ENCODE measurements at places on chromosomes 3 and 15.

- no peak for DNase-seq
Measured at GRCh38 chr3:67361770-67362169, 292.6 kb downstream of the SUCLG2 start.

GRCh38 chr15:39881790-39882189, 38.3 kb downstream of the GPR176 start:
- DNase-seq: no peak

- DNase-seq: no peak
Measured at GRCh38 chr3:17885986-17886385, 143.6 kb upstream of the TBC1D5 start.

GRCh38 chr15:74857082-74857655, 14.2 kb upstream of the ULK3 start:
- no peak for DNase-seq

- DNase-seq: no peak
Measured at GRCh38 chr3:159770998-159771397, 217.6 kb upstream of the IL12A start.

GRCh38 chr15:75237316-75237982, 20.7 kb upstream of the GOLGA6C start:
- no peak for DNase-seq

- no peak for DNase-seq
Measured at GRCh38 chr15:89303986-89304385, 30.6 kb downstream of the POLG start.

DNA sequence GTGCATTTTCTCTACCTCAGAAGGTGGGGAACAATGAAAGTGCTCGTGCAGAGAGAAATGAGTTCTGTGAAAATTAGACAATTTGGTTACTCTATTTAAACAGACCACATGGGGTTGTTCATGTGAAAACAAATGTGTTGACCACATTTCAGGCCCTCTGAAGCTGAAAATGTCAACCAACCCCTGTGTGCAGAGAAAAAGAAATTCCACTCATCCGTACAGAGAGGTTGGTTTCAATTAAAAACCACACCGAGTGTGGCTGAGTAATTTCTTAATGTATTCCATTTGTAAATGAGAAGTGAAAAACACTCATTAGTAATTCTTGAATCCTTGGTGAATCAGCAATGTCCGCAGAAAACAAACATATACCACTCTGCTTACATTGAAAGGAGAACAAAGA, 46.9 kb upstream of the SLC7A14 start:
- DNase-seq: no peak

- DNase-seq: no peak
Measured at GRCh38 chr3:72492240-72492639, 356.0 kb downstream of the SHQ1 start.

GRCh38 chr3:4492208-4493013, 737 bp upstream of the ITPR1 start:
- DNase-seq: no peak

- DNase-seq: no peak
Measured at GRCh38 chr3:196117809-196118208, 35.9 kb upstream of the TFRC start.

GRCh38 chr3:68891280-68891943, 40.9 kb downstream of the TAFA4 start:
- DNase-seq: no peak

- DNase-seq: no peak
Measured at GRCh38 chr3:30679045-30679444, 72.6 kb downstream of the TGFBR2 start.

GRCh38 chr15:63605816-63606215, 8.6 kb downstream of the FBXL22 start:
- DNase-seq: no peak

DNA sequence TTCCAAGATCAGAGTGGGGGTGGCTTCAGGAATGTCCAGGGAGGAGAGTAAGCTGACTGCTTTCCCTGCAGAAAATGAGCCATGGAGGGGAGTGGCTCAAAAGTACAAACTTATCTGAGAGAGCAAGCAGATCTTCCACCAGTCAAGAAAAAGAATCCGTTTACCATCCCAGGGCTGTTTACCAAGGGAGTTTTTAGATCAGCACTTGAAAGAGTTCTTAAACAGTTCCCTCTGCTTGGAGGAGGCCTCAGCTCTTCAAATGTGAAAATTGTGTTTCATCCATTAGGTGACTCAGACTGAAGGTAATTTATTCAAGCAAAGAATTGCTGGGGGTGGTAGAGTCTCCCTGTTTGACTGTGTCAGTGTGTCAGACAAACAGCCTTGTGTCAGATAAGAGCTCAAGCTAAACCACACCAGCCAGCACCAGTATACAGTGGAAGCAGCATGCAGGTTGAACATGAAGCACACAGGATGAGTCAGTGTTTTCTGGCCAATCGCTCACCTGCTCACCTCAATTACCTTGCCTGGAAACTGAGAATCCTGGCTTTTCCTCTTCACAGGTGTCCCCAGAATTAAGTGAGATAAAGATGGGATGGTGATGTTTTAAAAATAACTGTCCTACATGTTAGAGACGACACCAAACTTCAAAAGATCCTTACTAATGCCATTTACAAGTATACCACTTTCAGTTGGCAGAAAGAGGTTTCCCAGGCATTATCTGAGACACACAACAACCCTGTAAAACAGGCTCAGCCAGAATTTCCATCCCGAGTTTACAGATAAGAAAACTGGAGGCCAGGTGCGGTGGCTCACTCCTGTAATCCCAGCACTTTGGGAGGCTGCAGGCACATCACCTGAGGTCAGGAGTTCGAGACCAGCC, 21.7 kb downstream of the SH3BP5 start:
- DNase-seq: no peak

DNA sequence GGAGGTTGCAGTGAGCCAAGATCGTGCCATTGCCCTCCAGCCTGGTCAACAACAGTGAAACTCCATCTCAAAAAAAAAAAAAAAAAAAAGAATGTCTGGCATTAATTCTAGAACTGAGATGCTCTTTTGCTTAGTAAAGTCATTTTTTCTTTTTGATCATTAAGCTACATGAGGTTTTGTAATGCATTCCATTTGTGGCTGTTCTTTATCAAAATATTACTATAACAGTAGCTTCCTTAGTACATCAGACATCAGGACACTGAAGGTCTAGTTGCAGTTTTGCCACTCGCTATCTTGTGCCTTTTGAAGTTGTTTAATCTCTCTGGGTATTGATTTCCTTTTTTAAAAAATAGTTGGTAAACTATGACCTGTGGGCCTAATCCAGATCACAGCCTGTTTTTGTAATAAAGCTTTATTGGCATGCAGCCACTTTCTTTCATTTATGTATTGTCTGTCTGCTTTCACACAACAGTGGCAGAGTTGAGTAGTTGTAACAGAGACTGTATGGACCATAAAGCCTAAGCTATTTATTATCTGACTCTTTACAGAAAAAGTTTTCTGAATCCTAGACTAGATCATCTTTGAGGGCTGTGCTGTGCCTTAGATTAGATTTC, 76.6 kb downstream of the SLC25A26 start:
- no peak for DNase-seq

GRCh38 chr15:52214553-52214952, 23.4 kb upstream of the GNB5 start:
- no peak for DNase-seq

DNA sequence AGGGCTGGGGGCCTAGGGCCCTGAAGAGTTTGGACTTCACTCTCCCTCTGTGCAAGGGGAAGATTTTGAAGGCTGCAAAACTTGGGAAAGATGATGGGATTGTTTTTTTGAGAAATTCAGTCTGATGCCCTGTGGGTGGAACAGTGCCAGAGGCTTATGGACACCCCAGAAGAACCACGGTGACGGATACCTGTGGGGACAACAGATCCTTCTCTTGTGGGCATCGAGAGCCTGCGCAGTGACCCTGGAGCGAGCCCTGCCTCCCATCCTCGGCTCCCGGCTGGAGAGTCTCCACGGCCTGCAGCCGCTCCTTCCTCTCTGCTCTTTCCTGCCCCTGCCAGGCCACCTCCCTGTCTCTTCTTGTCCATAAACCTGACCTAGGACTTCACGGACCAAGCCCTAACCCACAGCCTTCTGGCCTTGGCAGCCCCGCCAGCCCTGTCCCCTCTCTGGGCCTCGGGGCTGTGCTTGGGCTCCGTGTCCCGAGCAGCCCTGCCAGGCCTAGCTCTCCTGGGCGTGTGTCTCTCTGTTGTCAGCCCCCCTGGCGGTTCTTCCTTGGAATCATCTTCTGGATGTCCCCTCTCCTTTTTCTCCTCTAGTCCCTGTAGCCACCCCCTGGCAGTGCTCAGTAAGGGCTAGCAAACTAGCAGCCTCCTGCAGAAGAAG, 98.4 kb downstream of the VGLL4 start:
- no peak for DNase-seq

DNA sequence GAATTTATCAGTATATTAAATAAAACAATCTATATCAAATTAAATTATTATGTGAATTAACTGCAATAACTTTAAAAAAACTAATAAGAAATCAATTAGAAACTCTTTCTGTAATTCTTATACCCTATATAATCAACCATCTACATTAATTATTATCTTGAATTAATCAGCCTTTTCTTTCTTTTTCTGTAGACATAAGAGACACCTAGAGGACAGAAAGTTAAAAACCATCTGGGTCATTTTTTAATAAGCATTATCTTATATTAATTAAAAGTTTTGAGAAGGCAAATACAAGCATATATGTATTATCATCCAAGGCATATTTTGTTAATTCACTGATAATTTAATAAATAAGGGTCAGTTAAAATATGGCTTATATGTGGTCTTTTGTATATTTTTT, 24.2 kb upstream of the SLC25A26 start:
- DNase-seq: no peak

GRCh38 chr15:85412956-85413854, 32.8 kb downstream of the AKAP13 start:
- no peak for DNase-seq

DNA sequence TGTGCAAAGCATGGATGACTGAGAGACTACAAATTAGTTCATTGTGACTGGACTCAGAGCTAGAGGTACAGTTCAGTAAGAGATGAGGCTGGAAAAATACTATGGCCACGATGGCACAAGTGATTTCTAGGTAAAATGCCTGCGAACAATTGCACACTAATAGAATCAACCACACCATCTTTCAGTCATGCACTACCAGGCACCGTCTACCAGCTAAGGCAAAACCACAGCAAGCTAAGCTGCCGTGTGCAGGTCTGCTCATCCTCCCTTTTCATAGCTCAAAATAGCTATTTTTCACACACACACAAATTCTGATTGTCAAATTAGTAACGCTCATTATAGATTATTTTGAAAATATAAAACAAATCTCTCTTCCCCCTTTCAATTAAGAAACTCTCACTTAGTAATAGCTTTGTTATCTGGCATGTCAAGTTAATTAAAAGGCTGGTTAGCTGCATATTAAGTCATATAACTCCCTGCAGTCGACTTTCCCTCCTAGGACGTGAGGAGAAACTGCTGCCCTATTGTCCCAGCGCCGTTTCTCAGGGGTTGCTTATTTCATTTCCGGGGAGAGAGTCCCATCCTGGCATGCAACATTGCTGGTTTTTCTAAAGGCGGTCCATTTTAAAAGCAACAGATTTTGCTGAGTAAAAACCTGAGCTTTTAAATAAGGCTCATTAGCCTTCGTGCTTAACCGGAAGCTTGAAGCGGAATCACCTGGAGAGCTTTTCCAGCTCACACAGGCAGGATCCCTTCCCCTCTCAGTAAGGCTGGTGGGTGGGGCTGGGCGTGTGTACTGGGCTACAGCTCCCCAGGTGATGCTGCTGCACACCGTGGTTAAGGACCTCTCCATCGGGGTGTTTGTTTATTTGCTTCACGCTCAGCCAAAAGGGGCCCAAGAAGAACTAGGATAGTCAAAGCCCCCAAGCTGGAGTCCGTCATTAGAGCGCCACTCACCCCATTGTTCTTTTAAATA, 16.9 kb upstream of the MEX3B start:
- no peak for DNase-seq

DNA sequence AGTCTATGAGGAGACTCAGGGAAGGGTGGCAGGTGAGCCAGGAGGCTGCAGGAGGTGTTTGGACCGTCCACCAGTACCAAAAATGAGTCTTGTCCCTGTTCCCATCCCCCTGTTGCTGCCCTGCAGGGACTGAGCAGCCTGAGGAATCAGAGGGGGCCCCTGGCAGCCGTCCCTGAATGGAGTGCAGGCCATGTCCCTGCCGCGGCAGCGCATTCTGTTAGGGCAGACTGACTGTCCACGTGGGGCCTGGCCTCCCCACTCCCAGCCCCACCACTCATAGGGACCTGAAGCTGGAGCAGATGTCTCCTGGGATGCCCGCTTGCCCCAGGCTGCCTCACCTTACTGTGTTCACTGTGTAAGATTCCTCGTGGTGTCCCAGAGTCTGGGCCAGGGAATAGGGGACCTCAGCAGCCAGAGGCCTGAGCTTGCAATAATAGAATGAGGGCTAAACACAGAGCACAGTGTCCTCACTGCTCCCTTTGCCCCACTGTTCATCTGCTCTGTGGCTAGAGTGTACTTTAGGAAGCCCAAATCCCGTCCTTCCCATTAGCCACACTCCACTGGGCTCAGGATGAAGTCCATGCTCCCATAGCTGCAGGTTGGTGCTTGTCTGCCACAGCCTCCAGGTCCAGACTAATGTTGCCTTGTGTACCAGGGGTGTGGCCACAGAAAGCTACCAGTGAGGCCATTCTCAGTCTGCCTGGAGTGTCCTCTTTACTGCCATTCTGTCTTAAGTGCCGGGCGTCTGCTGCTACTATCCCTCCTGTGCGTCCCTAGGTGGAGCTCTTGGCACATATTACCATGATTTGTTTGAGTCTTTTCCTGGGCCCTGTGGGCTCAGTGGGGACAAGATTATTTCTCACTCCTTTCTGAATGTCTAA, 63.2 kb downstream of the HCN4 start:
- no peak for DNase-seq

DNA sequence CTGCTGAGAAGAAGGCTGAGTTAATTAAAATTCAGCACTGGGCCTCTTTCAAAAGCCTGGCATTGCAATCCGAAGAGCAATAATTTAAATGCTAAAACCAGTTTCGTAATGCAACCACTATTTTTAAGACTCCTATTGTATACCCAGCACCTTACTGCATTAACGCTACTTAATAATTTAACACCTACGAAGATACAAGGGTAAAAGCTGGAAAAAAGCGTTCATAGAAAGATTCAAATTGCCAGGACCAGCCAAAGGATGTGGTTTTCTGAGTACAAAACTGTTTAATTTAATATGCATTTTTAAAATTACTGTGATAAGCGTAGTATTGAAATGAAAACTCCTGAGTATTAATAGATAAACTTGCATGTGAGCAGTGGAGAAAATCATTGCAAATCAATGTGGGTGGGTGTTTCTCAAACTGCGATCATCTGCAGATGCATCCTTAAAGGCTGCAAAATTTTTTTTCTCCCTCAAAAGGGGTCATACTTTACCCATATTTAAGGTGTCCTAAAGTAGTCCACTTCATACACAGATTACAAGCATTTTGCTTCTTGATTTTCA, 12.9 kb upstream of the RASGRP1 start:
- DNase-seq: no peak

- no peak for DNase-seq
Measured at GRCh38 chr3:19702416-19703078, 231.5 kb downstream of the EFHB start.

- DNase-seq: no peak
Measured at GRCh38 chr15:79037848-79038247, 52.7 kb downstream of the RASGRF1 start.

- no peak for DNase-seq
Measured at GRCh38 chr15:70765504-70766281, 2.3 kb upstream of the UACA start.

Measured in cortex of kidney (tissue), 1 donor.